ENCODE measurements at places on chromosomes 7 and 10.

GRCh38 chr10:97648562-97649404, 8.3 kb downstream of the PI4K2A start:
- H3K36me3 ChIP-seq = peaks cover 49% of the 10 kb centered on the region
- DNase-seq = no peak
- no peak overlapping the region for H3K4me3 ChIP-seq

GRCh38 chr10:46255801-46256747, 30.7 kb upstream of the ANTXRL start:
- no peaks in the 10 kb centered on the region for H3K36me3 ChIP-seq
- no peaks in the 10 kb centered on the region for H3K27me3 ChIP-seq
- no peak overlapping the region for H3K4me3 ChIP-seq
- H3K4me1 ChIP-seq = peaks cover 14% of the 10 kb centered on the region

- H3K27me3 ChIP-seq = peaks cover 69% of the 10 kb centered on the region
- DNase-seq = no peak
- H3K4me3 ChIP-seq = no peak overlapping the region
- no peak overlapping the region for H3K27ac ChIP-seq
- peaks cover 16% of the 10 kb centered on the region for H3K4me1 ChIP-seq
Observed at GRCh38 chr10:132892004-132892403, 50.4 kb downstream of the CFAP46 start.

DNA sequence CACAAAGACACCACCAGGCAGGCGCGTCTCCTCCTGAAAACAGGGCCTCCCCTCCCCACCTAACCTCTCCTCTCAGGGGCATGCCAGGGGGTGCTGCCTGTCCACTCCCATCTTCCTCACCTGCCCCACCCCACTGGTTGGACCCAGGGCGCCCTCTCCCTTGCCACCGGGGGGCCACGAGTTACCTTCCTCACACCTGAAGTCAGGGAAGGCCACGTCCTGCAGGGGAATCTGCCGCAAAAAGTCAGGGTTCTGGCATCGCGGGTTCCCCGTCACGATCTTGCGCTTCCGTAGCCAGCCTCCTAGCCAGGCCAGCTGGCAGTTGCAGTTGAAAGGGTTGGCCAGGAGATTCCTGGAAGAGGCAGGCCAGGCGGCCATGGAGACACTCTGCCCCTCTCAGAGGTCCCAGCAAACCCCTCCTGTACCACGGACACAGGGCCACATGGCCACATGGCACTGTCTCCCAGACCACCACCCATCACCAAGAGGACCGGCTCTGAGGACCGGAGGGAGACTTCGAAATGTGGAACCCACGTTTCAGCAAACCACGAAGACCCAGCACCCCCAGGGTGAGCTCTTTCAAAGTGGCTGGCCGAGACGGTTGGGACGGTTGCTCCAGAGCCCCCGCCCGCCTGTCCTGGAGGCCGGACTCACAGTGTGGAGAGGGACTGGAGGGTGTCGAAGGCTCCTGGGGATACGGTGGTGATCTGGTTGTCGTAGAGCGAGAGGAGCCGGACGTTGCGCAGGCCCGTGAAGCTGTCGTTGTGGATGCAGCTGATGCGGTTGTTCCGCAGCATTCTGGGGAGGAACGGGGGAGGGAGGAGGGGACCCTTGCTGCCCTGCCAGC, 142.8 kb downstream of the SLIT1 start:
- H3K4me1 ChIP-seq = peaks cover 4% of the 10 kb centered on the region
- no peak overlapping the region for H3K27ac ChIP-seq
- no peak for DNase-seq
- no peak overlapping the region for H3K4me3 ChIP-seq
- H3K36me3 ChIP-seq = no peaks in the 10 kb centered on the region
- H3K27me3 ChIP-seq = no peaks in the 10 kb centered on the region

DNA sequence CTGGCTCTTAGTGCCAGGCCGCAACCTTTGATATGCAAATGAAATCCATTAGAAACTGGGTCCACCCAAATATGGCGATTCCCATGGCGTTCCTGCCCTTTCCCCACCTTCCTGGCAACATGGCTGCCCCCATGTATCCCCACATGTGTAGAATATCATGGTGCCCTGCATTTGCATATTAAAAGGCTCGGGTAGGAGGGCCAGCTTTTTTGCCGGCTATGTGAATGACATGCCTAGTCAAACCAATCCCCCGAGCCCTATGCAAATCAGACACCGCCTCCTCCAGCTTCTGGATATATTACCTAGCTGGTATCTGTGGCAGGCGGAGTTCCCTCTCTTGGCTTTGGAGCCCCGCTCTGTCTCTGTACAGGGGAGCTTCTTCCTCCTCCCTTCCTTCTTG, 18.3 kb downstream of the MMS19 start:
- no peaks in the 10 kb centered on the region for H3K27me3 ChIP-seq
- H3K4me1 ChIP-seq = peaks cover 51% of the 10 kb centered on the region
- H3K36me3 ChIP-seq = peaks cover 71% of the 10 kb centered on the region
- DNase-seq = no peak
- H3K4me3 ChIP-seq = no peak overlapping the region

GRCh38 chr10:84704101-84704500, 375.7 kb downstream of the CCSER2 start:
- DNase-seq = no peak
- H3K27ac ChIP-seq = no peak overlapping the region

- H3K36me3 ChIP-seq = no peaks in the 10 kb centered on the region
- H3K4me1 ChIP-seq = peaks cover 91% of the 10 kb centered on the region
- no peaks in the 10 kb centered on the region for H3K27me3 ChIP-seq
- no peak overlapping the region for H3K4me3 ChIP-seq
- no peak for DNase-seq
Observed at GRCh38 chr10:71236822-71237682, 24.7 kb downstream of the UNC5B start.

- H3K4me3 ChIP-seq = no peak overlapping the region
- peak; percentile 60 for DNase-seq
- H3K27ac ChIP-seq = peak overlapping the region; percentile 45
Observed at GRCh38 chr10:80444646-80445319, 9.3 kb upstream of the TSPAN14 start.

GRCh38 chr10:69048103-69048502, 39.8 kb upstream of the SRGN start:
- no peaks in the 10 kb centered on the region for H3K27me3 ChIP-seq
- no peaks in the 10 kb centered on the region for H3K4me1 ChIP-seq
- H3K4me3 ChIP-seq = no peak overlapping the region
- DNase-seq = peak; percentile 33
- peak overlapping the region; percentile 61 for H3K27ac ChIP-seq

GRCh38 chr10:122514045-122514840, 46.3 kb upstream of the DMBT1 start:
- no peak for DNase-seq
- H3K4me1 ChIP-seq = peaks cover 16% of the 10 kb centered on the region
- peaks cover 47% of the 10 kb centered on the region for H3K36me3 ChIP-seq
- H3K27me3 ChIP-seq = no peaks in the 10 kb centered on the region
- peak overlapping the region; percentile 79 for H3K27ac ChIP-seq

DNA sequence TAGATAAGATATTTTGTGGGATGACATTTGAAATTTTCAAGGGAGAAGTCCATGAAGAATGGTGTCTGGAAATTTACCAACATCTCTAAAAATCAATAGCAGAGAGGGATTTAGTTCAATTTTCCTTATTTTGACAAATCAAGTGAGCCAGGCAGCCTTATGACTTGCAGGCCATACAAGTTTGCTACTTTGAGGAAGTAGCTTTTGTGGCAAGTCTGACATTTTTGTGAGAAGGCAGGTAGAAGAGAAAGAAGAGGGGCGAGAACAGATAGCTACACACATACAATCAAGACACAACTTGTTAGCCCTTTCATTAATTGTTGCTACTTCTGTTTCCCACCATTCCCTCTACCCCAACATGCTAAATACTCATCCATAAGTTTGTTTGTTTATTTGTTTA, 74.5 kb upstream of the OIT3 start:
- H3K27ac ChIP-seq = no peak overlapping the region
- H3K27me3 ChIP-seq = no peaks in the 10 kb centered on the region
- H3K4me3 ChIP-seq = no peak overlapping the region
- H3K36me3 ChIP-seq = no peaks in the 10 kb centered on the region
- no peak for DNase-seq

DNA sequence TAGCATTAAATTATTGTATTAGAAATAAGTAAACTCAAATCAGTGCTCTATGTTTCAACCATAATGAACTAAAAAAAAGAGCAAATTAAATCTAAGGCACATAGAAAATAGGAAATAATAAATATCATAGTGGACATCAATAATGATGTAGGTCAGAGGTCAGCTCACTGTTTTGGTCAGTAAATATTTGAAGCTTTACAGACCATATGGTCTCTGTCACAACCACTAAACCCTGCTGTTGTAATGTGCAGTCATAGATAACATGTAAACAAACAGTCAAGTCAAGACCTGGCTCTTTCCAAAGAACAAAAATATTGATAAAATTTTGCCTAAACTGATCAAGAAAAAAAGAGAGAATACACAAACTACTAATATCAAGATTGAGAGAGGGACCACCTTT, 615.0 kb downstream of the SH2D4B start:
- H3K27ac ChIP-seq = no peak overlapping the region
- H3K4me1 ChIP-seq = no peaks in the 10 kb centered on the region
- H3K36me3 ChIP-seq = no peaks in the 10 kb centered on the region
- no peak overlapping the region for H3K4me3 ChIP-seq

- H3K27ac ChIP-seq = no peak overlapping the region
- H3K36me3 ChIP-seq = no peaks in the 10 kb centered on the region
- peaks cover 5% of the 10 kb centered on the region for H3K4me1 ChIP-seq
- H3K27me3 ChIP-seq = no peaks in the 10 kb centered on the region
- DNase-seq = no peak
- no peak overlapping the region for H3K4me3 ChIP-seq
Observed at GRCh38 chr10:31836569-31837406, 91.8 kb downstream of the ARHGAP12 start.

- DNase-seq = no peak
- H3K36me3 ChIP-seq = no peaks in the 10 kb centered on the region
- H3K27ac ChIP-seq = no peak overlapping the region
- peaks cover 59% of the 10 kb centered on the region for H3K27me3 ChIP-seq
- H3K4me3 ChIP-seq = no peak overlapping the region
- H3K4me1 ChIP-seq = no peaks in the 10 kb centered on the region
Observed at GRCh38 chr10:117486606-117487005, 55.9 kb upstream of the EMX2 start.

DNA sequence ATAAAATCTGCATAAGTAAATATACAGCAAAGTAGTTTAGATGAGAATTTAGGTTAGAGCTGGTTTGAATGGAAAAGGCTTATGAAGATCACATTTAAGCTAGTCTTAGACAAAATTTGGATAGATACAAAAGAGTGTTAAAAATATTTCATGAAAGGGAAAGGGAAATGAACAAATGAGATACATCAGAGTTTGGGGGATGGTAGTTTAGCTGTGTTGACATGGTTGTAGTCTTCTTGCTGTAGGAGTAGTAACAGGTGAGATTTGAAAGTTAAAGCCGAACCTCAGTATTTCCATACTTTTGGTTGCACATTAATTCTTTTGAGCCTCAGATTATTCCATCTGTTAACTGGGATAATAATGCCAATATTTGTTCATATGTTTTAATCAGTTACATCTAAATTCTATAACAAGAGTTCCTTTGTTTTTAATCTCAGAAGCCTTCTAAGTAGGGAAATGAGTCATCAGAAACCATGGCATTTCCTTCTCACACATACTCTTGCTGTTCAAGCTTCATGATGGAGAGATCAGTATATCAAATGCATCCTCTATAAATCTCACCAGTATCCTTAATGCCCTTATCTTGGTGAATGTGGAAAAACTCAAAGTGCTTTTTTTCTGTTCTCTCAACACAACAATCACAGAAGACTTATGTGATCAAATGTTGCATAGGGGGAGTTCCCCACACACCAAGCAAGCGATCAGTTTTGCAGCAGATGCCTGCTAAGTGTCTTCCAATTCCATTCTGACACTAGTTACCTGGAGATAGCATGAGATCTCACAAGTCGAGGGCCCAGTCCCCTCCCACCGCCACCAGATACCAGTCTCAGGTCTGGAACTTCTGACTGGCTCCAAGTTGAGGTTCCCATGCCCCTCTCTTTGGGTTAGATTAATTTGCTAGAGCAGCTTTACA, 84.7 kb downstream of the MAPK8 start:
- peaks cover 38% of the 10 kb centered on the region for H3K4me1 ChIP-seq
- no peak overlapping the region for H3K27ac ChIP-seq
- DNase-seq = no peak
- no peaks in the 10 kb centered on the region for H3K27me3 ChIP-seq

GRCh38 chr10:48470893-48471805, 133.7 kb downstream of the ARHGAP22 start:
- no peaks in the 10 kb centered on the region for H3K36me3 ChIP-seq
- peaks cover 23% of the 10 kb centered on the region for H3K4me1 ChIP-seq
- no peak overlapping the region for H3K27ac ChIP-seq
- DNase-seq = no peak

- peak overlapping the region; percentile 99 for H3K27ac ChIP-seq
- H3K4me1 ChIP-seq = peaks cover 27% of the 10 kb centered on the region
- no peaks in the 10 kb centered on the region for H3K27me3 ChIP-seq
- H3K36me3 ChIP-seq = peaks cover 2% of the 10 kb centered on the region
Observed at GRCh38 chr7:66627881-66628360, 760 bp upstream of the KCTD7 start.

- H3K27ac ChIP-seq = peak overlapping the region; percentile 31
- no peak for DNase-seq
- peaks cover 9% of the 10 kb centered on the region for H3K36me3 ChIP-seq
- H3K27me3 ChIP-seq = no peaks in the 10 kb centered on the region
- peaks cover 5% of the 10 kb centered on the region for H3K4me1 ChIP-seq
Observed at GRCh38 chr7:123627851-123628250, 26.2 kb downstream of the ASB15 start.

DNA sequence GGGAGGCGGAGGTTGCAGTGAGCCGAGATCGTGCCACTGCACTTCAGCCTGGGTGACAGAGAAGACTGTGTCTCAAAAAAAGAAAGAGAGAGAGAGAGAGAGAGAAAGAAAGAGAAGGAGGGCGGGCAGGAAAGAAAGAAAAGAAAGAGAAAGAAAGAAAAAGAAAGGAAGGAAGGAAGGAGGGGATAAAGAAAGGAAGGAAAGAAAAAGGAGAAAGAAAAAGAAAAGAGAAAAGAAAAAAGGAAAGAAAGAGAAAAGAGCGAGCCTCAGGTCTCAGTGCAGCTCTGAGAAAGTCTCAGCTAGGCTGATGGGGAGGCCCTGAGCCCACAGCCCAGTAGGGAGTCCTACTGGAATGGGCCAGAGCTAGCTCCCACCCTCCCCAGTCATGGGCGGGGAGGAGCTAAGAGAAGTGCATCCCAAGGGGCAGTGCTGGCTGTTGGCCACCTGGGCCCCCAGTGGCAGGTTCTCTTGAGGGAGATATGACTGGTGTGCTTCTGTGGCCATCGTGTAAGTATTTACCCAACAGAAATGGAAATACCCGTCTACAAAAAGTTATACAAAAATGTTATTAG, 69.3 kb downstream of the ABRAXAS2 start:
- no peak overlapping the region for H3K4me3 ChIP-seq
- no peaks in the 10 kb centered on the region for H3K4me1 ChIP-seq
- H3K27ac ChIP-seq = no peak overlapping the region
- no peak for DNase-seq

DNA sequence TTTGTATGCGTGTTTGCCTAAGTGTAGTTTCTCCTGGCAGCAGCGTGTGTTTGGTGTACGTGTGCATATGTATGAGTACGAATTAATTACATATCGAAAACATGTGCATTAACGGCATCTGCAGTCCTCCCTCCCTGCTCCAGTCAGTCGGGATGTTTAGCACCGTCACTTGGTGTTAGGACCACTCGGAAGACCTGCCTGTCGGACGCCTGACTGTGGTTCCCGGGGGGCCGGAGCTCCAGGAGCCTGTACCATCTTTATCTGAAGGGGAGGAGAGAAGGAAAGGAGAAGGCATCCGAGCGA, 1.1 kb upstream of the CNTNAP2 start:
- peaks cover 60% of the 10 kb centered on the region for H3K27me3 ChIP-seq
- no peaks in the 10 kb centered on the region for H3K36me3 ChIP-seq
- peaks cover 17% of the 10 kb centered on the region for H3K4me1 ChIP-seq
- peak overlapping the region; percentile 65 for H3K4me3 ChIP-seq
- no peak overlapping the region for H3K27ac ChIP-seq
- no peak for DNase-seq

Data from left ventricle myocardium inferior (tissue), 1 donor.